Activated T-helper 17 cell treated with anti-CD3 and anti-CD28 coated beads, Interleukin-2, amount 50 U/mL, for 72 hours (primary cell): ENCODE measurements at places on chromosomes 5 and 9.

DNA sequence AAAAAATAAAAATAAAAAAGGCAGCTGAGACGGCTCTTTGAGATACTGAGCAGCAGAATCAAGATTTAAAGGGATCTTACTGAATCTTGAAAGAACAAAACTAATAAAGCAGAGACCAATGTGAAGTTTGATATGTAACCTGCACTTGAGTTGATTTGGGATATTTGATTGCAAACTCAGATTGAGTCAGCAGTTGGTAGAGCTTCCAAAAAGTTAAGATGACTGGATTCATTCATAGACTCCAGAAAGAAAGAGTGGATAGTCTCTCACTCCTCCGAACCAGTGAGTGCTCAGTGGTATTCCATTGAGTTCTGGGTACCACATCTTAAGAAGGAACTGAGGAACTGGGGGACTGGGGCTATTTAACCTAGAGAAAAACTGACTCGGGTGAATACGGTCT is 52.7 kb upstream of the TESK1 start:
- no peaks in the 10 kb centered on the region for H3K4me1 ChIP-seq
- no peak overlapping the region for H3K4me3 ChIP-seq
- no peak overlapping the region for H3K27ac ChIP-seq
- H3K36me3 ChIP-seq: no peaks in the 10 kb centered on the region
- H3K27me3 ChIP-seq: peaks cover 6% of the 10 kb centered on the region
- ATAC-seq: no peak

- H3K27me3 ChIP-seq: no peaks in the 10 kb centered on the region
- no peak overlapping the region for H3K27ac ChIP-seq
- H3K36me3 ChIP-seq: no peaks in the 10 kb centered on the region
- no peak overlapping the region for H3K4me3 ChIP-seq
- ATAC-seq: no peak
- no peaks in the 10 kb centered on the region for H3K4me1 ChIP-seq
Observed at GRCh38 chr9:4756420-4756819, 15.4 kb upstream of the AK3 start.

- no peak for ATAC-seq
- no peaks in the 10 kb centered on the region for H3K27me3 ChIP-seq
- H3K4me3 ChIP-seq: no peak overlapping the region
- H3K36me3 ChIP-seq: peaks cover 24% of the 10 kb centered on the region
- no peaks in the 10 kb centered on the region for H3K4me1 ChIP-seq
Observed at GRCh38 chr9:89364666-89365531, 46.6 kb downstream of the SECISBP2 start.

DNA sequence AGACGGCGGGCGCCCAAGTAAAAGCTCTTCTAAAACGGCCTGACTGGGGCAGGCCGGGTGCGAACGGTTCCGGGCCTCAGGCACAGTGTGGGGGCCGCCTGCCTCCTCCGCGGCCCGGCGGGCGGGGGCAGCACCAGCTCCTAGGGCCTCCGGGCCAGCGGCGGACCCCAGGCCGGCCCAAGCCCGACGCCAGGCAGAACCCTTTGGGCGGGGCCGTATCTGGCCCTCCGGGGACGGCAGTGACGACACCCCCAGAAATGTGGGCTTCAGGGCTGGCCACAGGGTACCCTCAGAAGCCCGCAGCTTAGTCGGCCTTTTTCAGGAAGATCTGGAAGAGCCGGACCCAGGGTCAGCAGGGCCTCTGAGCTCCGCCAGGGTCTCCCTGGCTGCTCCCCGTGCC is 4.0 kb downstream of the LTC4S start:
- peaks cover 31% of the 10 kb centered on the region for H3K36me3 ChIP-seq
- H3K27me3 ChIP-seq: no peaks in the 10 kb centered on the region
- no peak overlapping the region for H3K27ac ChIP-seq
- H3K4me1 ChIP-seq: peaks cover 22% of the 10 kb centered on the region
- ATAC-seq: no peak

DNA sequence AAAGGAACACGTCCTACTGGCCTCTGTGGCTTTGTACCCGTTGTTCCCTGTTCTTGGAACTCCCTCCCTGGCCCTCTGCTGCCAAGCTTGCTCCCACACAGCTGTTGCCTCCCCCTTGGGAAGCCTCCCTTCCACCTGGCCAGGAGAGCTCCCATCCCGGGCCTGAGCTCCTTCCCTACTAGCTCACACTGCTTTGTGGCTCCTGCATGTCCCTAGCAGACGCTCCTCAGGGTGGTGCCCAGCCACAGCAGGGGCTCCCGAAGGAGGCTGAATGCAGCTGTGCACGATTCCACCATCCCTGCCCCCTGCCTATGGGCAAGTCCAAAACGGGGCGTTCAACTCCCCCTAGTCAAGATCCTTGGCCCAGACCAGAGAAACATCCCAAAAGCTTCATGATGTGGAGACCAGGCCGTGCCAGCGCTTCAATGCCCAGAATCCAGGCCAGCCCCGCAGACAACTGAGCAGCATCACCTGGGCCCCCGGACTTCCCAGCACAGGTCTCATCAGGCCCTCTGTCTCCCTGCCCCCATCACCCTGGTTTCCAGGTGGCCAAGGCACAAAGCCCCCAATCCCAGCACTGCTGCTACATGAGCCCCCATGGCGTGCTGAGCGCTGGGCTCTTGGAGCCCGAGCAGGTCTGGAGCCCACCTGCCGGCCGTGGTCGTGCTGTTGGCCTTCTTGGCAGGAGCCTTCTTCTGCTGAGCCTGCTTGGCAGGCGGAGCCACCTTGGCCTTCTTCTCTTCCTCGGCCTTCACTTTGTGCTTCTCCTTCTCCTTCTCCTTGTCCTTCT is 14.3 kb downstream of the BRD3OS start:
- ATAC-seq: no peak
- no peak overlapping the region for H3K27ac ChIP-seq
- no peak overlapping the region for H3K4me3 ChIP-seq
- H3K36me3 ChIP-seq: peaks cover 50% of the 10 kb centered on the region
- no peaks in the 10 kb centered on the region for H3K4me1 ChIP-seq

GRCh38 chr9:18608371-18608770 is 134.4 kb downstream of the ADAMTSL1 start:
- H3K27ac ChIP-seq: no peak overlapping the region
- H3K27me3 ChIP-seq: no peaks in the 10 kb centered on the region
- no peak overlapping the region for H3K4me3 ChIP-seq
- no peaks in the 10 kb centered on the region for H3K36me3 ChIP-seq
- no peaks in the 10 kb centered on the region for H3K4me1 ChIP-seq

DNA sequence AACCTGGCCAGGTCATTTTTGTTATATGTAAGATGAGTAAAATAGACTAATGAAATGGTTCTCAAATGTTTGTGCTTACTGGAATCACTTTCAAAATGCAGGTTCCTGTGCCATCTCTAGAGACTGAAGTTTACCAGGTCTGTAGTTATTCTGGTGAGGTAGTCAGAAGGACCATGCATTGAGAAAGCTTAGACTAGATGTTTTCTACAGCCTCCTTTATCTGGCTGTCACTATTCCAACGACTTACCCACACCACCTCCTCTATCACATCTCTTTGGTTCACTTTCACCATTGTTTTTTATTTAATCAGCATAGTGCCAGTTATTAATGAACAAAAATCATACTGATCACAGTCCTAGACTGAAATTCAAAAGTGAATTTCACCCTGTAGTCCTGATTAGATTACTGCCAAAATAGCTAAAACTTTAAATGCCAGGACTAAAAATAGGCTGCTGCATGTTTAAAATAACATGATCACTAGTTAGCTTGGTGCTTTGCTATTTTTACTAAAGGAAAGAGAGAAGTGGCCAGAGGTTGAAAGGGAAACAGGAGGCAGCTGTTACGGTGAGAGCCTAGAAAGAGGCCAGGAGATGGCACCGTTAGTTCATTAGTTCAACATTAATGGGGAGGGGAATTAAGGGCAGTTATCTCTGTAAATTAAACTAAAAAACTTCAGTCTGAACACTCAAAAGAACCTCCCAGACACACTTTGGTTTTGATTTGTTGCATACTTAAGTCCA is 13.9 kb upstream of the FNIP1 start:
- H3K4me3 ChIP-seq: no peak overlapping the region
- H3K27me3 ChIP-seq: no peaks in the 10 kb centered on the region
- no peaks in the 10 kb centered on the region for H3K4me1 ChIP-seq
- H3K36me3 ChIP-seq: no peaks in the 10 kb centered on the region
- no peak overlapping the region for H3K27ac ChIP-seq

GRCh38 chr5:60343102-60343501 is 356.9 kb downstream of the DEPDC1B start:
- H3K36me3 ChIP-seq: no peaks in the 10 kb centered on the region

DNA sequence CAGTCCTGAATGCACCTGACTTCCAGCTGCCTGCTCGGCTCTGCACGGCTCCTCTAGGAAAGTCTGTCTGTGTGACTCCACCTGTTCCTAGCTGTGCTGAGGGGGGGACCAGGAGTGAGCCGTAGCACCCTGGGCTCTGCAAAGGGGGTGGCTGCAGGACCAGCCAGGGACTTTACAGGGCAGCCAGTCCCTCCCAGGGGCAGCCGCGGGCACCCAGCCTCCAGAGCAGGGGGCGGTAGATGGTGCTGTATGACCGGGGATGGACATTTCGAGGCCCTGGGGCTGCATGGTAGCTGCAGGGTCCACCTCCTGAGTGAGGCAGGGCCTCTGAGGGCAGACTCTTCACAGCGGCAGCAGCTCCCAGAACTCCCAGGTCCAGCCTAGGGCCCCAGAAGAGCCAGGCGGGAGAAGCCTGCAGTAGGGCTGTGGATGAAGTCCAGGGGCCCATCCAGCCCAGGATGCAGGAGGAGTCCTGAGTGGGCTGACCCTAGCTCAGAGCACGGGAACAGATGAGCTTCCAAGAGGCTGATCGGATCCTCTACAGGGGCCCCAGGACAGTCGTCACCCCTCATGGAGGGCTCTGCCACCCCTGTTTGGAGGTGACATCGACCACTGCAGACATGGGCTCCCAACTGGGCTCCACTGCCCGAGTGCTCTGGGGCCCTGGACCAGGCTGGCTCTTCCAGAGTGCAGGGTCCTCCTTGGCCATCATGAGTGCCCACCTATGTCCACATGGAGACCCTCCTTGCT is 105.4 kb downstream of the ZNF354C start:
- H3K27me3 ChIP-seq: no peaks in the 10 kb centered on the region
- H3K4me3 ChIP-seq: no peak overlapping the region
- no peak overlapping the region for H3K27ac ChIP-seq
- H3K36me3 ChIP-seq: no peaks in the 10 kb centered on the region
- no peaks in the 10 kb centered on the region for H3K4me1 ChIP-seq

DNA sequence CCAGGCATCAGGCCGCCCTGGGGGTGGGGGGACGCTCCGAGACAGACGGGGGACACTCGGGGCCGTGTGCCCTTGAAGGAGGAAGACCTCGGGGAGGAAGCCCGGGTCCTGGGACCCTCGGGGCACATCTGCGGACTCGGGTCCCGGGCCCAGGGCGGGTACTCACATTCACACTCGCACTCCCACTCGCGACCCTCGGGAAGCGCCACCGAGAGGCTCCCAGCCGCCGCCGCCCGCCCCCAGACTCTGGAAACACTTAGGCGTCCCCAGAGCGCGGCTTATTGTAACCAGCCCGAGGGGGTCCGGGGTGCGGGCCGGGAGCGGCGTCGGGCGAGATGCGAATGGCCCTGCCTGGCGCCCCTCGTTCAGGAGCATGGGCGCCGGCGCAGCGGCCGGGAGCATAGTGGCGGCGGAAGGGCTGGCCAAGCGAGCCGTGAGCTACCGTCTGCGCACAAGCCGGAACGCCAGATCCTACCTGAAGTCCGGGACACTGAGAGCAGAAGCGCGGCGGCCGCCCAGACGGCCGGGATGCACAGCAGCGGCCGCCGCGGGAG is 559 bp downstream of the ROR2 start:
- H3K27ac ChIP-seq: no peak overlapping the region
- H3K4me1 ChIP-seq: no peaks in the 10 kb centered on the region
- peaks cover 53% of the 10 kb centered on the region for H3K27me3 ChIP-seq
- no peak overlapping the region for H3K4me3 ChIP-seq
- no peaks in the 10 kb centered on the region for H3K36me3 ChIP-seq

GRCh38 chr5:104754311-104754995 is 1191.9 kb upstream of the NUDT12 start:
- no peaks in the 10 kb centered on the region for H3K4me1 ChIP-seq
- ATAC-seq: no peak
- H3K4me3 ChIP-seq: no peak overlapping the region
- no peak overlapping the region for H3K27ac ChIP-seq

DNA sequence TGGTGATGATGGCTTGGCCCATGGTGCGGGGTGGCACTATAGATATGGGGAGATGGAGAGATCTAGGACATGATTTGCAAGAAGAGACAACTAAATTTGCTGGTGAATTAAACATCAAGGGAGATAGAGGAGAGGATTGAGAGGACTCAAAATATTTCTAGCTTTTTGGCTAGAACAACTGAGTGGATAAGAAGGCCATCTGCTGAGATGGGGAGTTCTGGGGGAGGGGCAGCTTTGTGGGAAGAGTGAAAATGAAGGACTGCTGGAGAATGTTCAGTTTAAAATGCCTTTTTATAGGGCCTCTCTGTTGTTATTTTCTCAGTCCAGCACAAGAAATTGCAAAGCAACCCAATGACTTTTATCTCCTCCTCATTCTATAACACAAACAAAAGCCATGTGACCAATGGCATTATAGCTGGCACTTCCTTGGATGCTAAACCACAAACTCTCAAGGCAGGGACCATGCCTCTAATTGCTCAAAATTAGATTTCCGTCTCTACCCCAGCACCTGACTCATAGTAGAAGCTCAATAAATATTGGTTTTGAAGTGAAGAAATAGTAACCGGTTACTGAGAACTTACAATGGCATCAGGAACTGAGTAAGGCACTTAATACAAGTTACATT is 29.8 kb downstream of the JAKMIP2 start:
- H3K27ac ChIP-seq: no peak overlapping the region
- no peaks in the 10 kb centered on the region for H3K4me1 ChIP-seq
- H3K4me3 ChIP-seq: no peak overlapping the region
- peaks cover 4% of the 10 kb centered on the region for H3K36me3 ChIP-seq
- no peaks in the 10 kb centered on the region for H3K27me3 ChIP-seq

GRCh38 chr5:154221371-154221896 is 30.9 kb downstream of the GALNT10 start:
- H3K27me3 ChIP-seq: no peaks in the 10 kb centered on the region
- peak; percentile 98 for ATAC-seq
- peak overlapping the region; percentile 71 for H3K4me3 ChIP-seq
- peaks cover 42% of the 10 kb centered on the region for H3K4me1 ChIP-seq
- H3K36me3 ChIP-seq: peaks cover 25% of the 10 kb centered on the region

- H3K36me3 ChIP-seq: no peaks in the 10 kb centered on the region
- no peaks in the 10 kb centered on the region for H3K4me1 ChIP-seq
- no peak for ATAC-seq
- peaks cover 3% of the 10 kb centered on the region for H3K27me3 ChIP-seq
- H3K4me3 ChIP-seq: no peak overlapping the region
Observed at GRCh38 chr9:106918825-106919509, 56.0 kb downstream of the ZNF462 start.

GRCh38 chr5:142403583-142403982 is 78.8 kb upstream of the SPRY4 start:
- H3K27me3 ChIP-seq: no peaks in the 10 kb centered on the region
- no peak for ATAC-seq
- peaks cover 7% of the 10 kb centered on the region for H3K4me1 ChIP-seq

DNA sequence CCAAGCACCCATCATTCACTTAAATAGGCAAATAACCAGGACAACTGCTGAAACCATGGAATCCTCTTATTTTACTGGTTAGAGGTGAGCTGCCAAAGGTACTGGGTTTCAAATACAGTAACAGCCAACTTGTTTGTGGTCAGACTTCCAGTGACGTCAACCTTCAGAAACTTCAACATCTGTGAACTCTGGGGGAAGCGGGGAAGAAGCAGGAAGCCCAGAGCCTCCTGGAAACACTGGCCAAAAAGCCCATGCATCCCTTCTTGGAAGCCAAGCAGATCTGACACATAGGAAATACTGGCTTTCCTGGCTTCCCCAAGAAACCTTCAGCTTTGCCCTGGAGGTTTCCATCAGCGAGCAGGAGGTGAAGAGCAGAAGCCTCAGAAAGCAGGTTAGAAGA is 4.9 kb upstream of the FRRS1L start:
- H3K27me3 ChIP-seq: peaks cover 30% of the 10 kb centered on the region
- no peak overlapping the region for H3K27ac ChIP-seq
- no peaks in the 10 kb centered on the region for H3K36me3 ChIP-seq
- ATAC-seq: no peak
- H3K4me1 ChIP-seq: peaks cover 4% of the 10 kb centered on the region
